ENCODE measurements at places on chromosomes 4 and X.
A peak's percentile ranks its signal among the peaks of the same experiment; 100 is the strongest.

DNA sequence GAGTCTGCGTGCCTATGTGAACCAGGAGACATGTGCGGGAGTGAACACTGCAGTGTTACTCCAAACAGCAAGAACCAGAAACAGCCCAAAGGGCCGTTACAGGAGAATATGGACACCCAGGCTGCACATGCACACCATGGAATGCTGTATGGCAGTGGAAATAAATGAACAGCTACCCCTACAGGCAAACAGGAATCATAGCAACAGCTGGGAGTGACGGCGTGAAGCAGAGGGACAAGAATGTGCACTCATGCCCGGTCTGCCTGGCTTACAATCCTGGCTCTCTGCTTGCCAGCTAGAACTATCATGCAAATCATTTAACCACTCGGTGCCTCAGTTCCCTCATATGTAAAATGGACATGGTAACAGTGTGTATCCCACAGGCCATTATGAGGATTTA lies 16.6 kb downstream of the GPKOW start:
- DNase-seq: no peak

GRCh38 chrX:46805270-46805669 lies 31.6 kb upstream of the RP2 start:
- DNase-seq: no peak

DNA sequence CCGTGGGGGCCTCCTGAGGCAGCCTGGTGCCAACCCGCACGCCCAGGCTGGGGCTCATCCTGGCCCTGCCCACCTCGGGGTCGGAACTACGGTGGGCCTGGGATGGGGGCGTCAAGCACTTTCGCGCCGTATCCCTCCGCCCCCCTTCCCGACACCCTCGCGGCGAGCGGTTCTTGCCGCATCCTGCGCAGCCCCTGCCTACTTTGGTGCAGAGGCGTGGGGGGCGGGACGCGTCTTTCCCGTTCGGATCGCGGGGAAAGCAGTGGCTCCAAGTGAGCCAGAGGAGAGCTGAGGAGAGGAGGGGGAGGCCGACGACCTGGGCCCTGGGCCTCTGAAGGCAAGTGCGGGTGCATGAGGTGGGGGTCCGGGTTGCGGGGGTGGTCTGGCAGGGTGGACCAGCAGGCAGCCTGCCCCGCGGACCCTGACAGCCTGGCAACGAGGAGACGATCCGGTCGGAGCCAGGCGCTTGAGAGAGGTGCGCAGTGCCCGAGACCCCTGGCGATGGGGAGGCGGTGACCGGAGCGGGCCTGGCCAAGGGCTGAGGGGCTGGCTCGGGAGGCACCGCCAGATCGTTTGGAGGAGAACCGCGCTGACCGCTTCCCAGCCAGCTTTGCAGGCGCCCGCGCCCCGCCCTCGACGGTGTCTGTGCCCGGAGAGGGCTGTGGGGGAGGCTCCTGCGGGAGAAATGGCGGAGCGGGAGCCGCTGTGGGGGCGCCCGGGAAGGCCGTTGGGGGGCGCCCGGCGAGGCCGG lies at the start of gene GPRASP2:
GPRASP2 (plus strand) TSS at position 233 of the 751 bp plus-strand sequence. CDS start 2,422 bp downstream, outside the sequence.
- DNase-seq: no peak

DNA sequence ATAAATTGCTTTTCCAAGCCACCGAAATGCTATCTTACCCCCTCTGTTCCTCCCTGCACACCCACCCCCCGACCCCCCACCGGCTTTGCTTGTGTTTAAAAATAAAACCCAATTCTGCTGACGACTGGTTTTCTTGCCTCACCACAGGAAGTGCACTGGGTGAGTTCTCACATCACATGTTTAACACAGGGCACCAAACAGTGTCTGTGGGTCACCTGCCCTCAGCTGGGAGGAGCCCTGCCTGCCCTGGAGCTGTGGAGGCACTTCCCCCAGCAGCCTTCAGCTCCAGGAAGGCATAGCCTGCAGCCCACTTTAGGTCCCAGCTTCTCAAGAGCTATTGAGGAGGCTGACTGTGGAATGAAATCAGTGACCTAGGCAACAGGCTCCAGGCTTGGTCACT lies 8.8 kb downstream of the TMEM255A start:
- DNase-seq: peak; percentile 14

DNA sequence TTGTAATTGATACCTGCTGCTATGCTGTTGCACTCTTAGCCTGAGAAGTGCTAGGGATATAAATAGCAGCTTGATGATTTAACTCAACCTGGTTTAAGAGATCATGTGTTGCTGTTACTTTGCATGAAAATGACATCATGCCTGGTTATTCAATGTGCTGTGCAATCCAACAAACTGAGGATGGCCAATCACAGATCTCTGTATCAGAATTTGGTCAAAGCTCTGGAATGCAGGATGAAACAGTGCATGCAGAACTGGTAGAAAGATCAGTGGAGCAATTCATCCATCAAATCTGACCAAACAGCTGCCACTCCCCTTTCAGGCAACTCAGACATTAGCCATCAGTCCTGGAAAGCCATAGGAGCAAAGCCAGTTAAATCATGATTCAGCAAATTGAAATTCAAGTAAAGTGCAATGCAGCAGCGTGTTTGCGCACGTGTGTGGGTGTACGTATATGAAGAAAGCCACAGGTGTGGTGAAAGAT lies 160.3 kb upstream of the RASGEF1B start:
- DNase-seq: no peak

Data from stimulated activated CD8-positive, alpha-beta memory T cell treated with anti-CD3 and anti-CD28 coated beads, Interleukin-2, amount 100 ng/mL, for 1 hour (primary cell).